ENCODE measurements at places on chromosomes 4 and X.
A peak's percentile ranks its signal among the peaks of the same experiment; 100 is the strongest.

- no peak for DNase-seq
Measured at GRCh38 chrX:136209751-136210150, 41.4 kb downstream of the MAP7D3 start.

DNA sequence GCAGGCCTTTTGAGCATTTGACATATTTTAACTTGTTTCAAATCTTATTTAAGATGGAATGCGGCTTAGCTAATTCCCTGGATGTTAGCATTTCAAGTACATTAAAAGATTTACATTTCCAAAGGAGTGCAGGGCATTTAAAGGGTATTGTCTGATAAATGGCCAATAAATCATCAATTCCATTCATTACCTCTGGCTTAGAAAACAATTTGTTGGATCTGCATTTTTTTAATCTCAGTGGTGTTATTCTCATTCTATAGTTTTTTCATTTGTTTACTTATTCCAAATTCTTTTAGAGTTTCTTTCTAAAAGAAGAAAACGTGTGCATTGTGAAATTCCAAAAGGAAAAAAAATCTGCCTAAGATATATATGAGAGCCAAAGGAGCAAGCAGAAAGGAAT is 1.3 kb upstream of the NLRP2B start:
- no peak for DNase-seq

- DNase-seq, result no peak
Measured at GRCh38 chr4:39994406-39994805, 16.7 kb upstream of the PDS5A start.

- DNase-seq, result no peak
Measured at GRCh38 chr4:2480649-2481048, 11.7 kb downstream of the RNF4 start.

GRCh38 chr4:81913427-81913879 is 441.7 kb upstream of the RASGEF1B start:
- peak; percentile 72 for DNase-seq

DNA sequence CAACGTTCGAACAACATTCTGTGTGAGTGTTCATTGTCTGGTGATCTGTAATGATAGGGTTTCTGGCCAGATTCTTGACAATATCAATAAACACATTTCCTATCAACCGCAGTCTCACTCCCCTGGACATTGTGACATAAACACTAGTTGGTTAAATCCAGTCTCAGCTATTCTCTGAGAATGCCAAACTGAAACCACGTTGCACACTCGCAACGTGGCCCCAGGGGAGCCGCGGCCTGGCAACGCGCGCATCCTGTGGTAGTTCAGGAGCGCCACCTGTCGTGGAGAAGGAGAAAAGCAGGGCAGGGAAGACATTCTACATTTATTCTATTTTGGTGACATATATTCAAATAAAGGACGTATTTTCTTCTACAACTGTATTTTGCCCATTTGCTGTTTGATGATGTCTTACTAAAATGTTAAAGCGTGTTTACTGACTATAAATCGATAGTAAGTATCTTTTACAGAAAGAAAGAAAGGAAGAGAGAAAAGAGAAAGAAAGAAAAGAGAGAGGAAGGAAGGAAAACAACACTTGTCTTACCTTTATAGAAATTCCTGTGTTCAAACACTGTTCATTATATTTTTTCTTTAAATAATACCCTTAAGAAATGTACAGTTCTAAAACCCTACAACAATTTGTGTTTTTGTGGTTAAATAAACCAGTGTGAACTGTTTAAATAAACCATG is 738.3 kb upstream of the FRG1 start:
- DNase-seq, result peak; percentile 82

DNA sequence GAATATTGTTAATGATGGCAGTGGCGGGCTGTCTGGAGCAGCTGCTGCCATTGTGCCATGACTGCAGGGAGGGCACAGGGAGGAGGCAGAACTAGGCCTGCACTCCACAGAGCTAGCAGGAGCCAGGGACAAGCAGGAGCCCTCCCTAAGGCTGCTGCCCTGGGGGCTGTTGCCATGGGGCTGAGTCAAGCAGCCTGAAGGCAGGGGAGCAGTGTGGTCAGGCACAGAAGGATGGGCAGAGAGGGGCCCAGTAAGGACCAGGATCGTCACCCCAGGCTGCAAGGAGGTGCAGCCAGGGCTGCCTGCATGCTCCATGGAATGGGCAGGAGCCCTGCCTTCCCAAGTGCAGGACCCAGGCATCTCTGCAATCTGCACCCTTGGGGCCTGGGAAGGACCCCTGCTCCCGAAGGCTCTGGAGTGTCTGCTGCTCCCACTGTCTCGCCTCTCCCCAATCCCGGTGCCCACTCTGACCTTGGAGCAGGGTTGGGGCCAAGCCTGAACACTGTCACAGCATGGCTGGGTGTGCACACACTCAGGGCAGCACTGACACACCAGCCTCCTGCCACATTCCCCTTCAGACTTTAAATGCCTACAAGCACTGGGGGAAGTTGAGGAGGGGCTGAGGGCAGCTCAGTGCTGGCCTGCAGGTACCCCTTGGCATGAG is 98.3 kb upstream of the GALNTL6 start:
- DNase-seq, result no peak
